ENCODE measurements at places on chromosomes 7 and 10.

GRCh38 chr10:108782411-108782810 lies 1140.9 kb downstream of the XPNPEP1 start:
- DNase-seq: no peak

DNA sequence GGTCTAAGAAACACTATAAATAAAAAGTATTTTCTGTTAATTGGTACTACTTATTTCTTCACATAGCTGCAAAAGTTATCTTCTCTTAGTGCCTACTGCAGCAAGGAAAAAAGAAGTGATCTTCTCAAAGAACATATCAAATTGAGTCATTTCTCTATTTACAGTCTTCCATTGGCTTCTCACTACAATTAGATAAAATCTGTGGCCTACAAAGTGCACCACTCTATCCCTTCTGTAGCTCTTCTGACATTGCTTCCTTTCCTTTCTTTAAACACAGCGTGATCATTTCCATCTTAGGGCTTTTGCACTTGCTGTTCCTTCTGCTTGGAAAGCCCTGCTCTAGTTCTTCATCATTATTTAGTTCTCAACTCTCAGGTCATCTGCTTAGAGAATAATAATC lies 44.7 kb downstream of the MXI1 start:
- DNase-seq: no peak

GRCh38 chr7:34165466-34165865 lies 260.1 kb downstream of the BMPER start:
- no peak for DNase-seq

DNA sequence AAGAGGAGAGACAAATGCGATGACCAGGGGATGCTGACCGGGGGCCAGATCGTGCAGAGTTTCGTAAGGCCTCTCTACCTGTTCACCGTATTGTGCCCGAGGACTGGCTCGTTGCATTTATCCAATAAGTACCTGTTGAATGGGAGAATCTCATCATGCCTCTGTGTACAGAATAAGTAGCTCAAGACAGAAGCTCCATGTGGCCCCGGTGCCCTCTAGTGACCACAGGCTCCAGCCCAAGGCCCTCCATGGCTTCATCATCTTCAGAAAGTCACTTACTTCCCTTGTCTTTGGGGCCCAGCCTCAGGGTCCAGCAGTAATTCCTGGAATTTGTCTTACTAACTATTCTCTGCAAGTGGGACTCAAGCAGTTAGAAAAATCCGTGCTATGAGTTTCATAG lies 151.0 kb downstream of the CHN2 start:
- DNase-seq: no peak

- no peak for DNase-seq
Measured at GRCh38 chr7:105157278-105157677, 143.3 kb downstream of the KMT2E start.

GRCh38 chr10:34789966-34790506 lies 25.1 kb downstream of the PARD3 start:
- no peak for DNase-seq

Data from stimulated activated effector memory CD8-positive, alpha-beta T cell treated with anti-CD3 and anti-CD28 coated beads, Interleukin-12 subunit alpha, Interleukin-12 subunit beta, amount 100 ng/mL, for 72 hours (primary cell).